Activated gamma-delta T cell treated with Interleukin-2 at 50 U/mL for 16 hours (primary cell): ENCODE measurements at places on chromosomes 16 and 17.

DNA sequence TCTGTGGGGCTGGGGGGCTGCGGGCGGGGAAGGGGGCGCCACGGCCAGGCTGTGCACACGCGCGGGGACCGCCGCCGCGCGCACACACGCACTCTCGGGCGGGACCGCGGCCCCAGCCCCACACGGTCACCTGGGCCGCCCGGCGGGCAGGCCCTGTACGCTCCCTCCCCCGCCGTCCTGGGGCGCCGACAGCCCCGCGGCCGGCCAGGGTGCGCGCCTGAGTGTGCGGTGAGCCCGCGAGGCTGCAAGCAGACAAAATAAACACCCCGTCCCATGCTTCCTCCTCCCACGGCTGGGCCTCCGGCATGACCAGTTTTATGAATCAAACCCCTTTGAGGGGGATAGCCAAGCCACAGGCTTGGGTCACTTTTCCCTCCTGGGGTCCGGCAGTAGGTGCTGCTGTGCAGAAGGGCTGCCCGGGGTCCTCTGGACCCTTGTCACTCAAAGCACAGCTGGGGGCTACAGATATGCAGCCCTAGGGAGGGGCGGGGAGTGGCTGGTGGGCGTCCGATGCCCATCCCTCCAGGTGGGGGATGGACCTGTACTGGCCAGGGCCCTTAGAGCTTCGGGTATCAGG is 441 bp downstream of the VASN start:
- no peak for DNase-seq

DNA sequence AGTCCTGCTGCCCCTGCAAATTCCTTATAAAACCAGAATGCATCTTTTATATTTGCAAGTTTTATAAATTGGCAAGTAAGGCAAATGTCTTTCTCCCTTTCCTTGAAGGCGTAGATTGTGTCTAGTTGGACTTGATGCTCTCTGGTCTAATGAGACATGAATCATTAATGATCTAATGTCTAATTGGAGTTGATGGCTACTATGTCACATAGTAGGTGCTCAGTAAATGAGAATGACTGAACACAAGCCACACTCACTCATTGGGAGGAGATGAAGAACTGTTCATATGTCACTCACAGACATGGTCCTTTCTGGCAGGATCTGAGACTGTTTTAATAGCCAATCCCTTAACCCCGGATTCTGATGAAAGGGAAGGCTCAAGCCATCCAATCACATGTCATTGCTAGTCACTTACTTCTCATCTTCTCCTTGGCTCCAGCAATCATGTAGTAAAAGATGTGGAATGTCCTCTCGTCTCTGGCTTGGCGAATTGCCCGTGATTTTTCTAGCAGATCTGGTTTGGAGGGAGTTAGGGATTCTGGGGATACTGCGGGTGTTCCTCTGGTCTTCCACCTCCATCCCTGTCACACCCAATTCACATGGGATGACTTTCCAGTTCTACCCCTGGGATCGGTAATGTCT is 81.0 kb downstream of the MYH11 start:
- DNase-seq = no peak

DNA sequence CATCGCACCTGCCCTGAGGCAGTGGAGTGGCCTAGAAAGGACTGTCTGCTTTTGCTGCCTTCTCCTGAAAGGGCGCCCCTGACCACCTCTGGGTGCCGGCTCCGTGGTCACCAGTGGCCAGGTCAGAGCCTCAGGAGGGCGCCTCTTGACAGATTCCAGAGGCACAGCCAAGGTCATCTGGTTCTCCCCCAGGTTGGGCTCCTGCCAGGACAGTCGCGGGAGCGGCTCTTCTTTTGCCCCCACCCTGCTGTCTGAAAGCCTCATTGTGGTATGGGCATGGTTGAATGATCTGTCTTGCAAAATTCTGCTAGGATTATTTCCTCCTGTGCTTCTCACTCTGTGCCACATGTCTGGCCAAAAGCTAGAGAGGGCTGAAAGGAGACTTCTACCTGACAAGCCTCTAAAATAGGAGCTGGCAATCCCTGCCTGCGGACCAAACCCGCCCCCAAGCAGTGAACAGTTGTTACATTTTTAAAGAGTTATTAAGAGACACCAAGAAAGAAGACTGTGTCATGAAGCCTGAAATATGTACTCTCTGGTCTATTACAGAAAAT is 82.8 kb downstream of the SNX29 start:
- no peak for DNase-seq

DNA sequence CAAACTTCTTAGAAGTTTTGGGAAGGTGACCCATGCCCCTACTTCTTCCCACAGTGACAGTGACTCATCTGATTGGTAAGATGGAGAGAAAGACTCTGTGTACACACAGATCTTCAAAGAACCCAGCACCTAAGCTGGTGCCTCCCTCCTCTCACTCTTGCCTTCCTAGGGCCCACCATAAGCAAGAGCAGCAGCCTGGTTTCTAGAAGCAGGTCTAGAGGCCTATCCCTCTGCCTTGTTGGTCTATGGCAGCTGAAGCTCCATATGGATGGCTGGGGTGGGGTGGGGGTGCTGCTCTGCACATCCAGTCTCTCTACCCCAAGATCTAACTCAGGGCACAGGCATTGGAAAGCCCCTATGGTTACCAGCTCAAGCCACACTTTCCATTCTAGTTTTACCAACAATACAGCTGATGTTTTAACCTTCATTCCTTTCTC is 47.5 kb downstream of the STAT3 start:
- DNase-seq = no peak
